ENCODE measurements at places on chromosomes 12 and 14.

- DNase-seq: peak; percentile 49
These were observed 33.9 kb upstream of the NAV3 start for GRCh38 chr12:77796775-77797174.

DNA sequence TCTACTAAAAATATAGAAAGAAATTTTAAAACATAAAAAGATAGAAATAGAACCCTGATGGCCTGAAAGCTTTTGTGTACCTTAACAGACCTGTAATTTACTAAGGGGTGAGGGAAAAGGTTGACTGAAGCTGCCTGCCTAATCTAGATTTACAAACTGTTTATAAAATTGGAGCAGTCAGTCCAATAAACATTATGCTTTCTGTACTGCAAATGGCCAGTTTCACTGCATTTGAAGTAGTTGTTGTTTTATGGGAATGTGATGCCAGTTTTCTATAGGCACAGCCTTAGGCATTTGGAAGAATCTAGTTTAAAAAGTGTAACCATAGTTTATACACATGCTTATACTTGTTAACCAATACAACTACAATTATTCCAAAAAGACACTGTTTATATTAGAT, 19.1 kb downstream of the SIX1 start:
- DNase-seq: no peak

- peak; percentile 69 for DNase-seq
These were observed at the start of gene ERBB3 for GRCh38 chr12:56079723-56080555. Gene ERBB3, plus strand, starts transcription at chr12:56080165. Its CDS starts 136 bp downstream, at chr12:56080301.

- no peak for DNase-seq
These were observed 91.9 kb downstream of the FRMD6 start for GRCh38 chr14:51743588-51744000.

DNA sequence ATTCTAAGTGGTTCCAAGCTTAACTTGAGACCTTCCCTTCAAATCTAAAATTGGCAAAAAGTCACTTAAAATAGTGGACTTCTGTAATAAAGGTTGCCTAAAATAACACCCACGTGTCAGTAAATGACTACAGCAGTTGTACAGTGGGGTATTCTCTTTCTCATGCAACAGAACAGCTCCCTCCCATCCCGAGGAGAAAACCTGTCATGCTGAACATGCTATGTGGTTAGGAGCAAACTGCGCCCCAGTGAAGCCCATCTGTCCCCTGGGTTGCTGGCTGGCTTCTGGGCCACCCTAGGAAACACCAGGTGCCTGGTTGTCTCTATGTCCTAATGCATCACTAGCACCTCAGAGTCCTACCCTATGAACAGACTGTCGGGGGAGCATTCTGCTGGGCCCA, 2.7 kb downstream of the BTBD6 start:
- no peak for DNase-seq

- DNase-seq: peak; percentile 24
These were observed 93.4 kb upstream of the CPM start for GRCh38 chr12:69026336-69026735.

- no peak for DNase-seq
These were observed 102.5 kb upstream of the DIO2 start for GRCh38 chr14:80313806-80314205.

DNA sequence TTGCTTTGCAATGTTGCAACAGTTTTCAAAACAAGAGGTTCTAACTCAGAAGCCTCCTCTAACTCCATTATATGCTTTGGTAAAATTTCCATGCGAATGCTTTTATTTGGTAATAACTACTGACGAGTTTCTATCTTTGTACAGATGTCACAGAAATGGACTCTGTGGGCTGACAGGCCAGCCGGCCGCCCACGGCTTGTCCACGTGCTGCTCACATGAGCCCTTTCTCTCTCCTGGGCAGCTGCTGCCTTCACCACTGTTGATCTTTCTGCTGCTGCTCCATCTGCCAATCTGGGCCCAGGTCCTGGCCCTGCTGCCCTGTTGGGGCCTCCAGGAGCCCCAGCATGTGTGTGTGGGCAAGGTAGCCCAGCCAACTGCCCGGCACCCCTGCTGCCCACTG, 168.2 kb upstream of the TMEM132C start:
- no peak for DNase-seq

- peak; percentile 93 for DNase-seq
These were observed 67.2 kb downstream of the BTG1 start for GRCh38 chr12:92078167-92079053.

DNA sequence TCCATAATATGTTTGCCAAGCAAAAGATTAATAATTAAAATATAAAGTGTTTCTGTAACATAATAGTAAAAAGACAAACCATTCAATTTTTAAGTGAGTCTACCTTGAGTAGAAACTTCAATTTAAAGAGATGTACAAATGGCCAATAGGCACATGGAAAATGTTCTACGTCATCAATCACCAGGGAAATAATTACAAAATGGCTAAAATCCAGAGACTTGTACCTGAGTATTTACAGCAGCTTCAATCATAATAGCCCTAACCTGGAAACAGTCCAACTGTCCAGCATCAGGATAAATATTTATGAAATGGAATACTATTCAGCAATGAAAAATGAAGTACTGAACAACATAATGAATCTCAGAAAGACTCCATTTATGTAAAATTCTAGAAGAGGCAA, 95.5 kb upstream of the FAR2 start:
- no peak for DNase-seq

DNA sequence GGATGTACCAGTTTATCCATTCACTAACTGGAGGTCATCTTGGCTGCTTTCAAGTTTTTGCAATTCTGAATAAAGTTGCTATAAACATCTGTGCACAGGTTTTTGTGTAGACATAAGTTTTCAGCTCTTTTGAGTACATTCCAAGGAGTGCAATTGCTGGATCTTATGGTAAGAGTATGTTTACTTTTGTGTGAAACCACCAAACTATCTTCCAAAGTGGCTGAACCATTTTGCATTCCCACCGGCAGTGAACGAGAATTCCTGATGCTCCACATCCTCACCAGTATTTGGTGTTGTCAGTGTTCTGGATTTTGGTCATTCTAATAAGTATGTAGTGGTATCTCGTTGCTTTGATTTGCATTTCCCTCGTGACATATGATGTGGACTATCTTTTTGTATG, 150.5 kb upstream of the BCL2L14 start:
- no peak for DNase-seq

DNA sequence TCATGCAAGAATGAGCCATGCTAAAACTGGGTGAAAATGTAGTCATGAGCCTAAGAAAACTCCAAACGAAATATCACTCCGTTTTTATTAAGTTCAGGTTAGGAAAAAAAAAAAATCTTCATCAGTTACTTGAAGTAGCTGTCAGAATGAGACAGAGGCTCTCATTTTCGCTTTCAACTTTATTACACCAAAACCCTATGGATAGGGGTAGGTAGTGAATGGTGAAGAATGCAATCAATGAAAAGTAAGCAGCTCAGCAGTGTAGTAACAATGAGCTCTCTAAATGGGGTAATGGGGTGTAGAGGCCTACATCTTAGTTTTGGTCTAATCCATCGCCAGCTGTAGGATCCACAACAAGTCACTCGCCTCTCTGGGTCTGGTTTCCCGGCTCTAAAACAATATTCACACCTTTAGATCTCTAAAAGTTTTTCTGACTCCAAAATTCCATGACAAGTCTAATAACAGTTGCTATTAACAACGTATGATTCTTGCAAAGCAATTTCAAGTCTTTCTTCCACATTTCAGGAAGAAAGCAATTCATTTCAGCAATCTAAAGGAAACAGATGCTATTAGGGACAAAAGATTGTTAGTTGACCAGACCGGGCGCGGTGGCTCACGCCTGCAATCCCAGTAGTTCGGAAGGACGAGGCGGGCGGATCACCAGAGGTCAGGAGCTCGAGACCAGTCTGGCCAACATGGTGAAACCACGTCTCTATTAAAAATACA, 1.7 kb downstream of the BTBD7 start:
- DNase-seq: no peak

GRCh38 chr14:36654794-36655381, 6.8 kb upstream of the PAX9 start:
- DNase-seq: no peak

DNA sequence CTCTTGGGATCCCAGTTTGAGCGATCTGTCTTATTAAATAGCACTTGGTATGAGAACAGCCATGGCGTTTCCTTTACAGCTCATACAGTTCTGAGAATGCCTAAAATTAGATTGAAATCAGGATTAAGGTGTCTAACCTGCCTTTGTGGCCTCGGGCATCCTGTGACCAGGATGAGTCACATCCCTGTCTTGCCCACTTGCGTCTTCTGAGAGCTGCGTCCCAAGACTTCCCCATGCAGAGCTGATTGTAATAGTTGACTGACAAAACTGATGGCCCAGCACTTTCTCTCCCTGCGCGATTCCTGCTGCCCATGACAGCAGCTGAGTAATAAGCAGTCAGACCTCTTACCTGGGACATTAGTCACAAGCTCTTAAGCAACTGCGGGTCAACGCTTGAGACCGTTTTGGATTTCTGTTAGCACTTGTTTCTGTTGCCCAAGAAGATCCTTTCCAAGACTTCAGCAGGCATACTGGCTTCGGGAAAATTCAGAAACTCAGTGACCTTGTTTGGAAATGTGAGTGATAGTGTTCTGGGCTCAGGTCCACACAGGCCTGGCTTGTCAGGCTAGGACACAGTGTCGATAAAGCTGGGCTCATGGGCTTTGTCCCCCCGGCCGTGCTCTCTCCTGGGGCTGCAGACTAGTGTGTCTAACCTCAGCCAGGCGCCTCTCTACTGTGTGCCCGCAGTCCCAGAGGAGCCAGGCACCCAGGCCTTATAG, 169.9 kb upstream of the HIF1A start:
- DNase-seq: peak; percentile 99

DNA sequence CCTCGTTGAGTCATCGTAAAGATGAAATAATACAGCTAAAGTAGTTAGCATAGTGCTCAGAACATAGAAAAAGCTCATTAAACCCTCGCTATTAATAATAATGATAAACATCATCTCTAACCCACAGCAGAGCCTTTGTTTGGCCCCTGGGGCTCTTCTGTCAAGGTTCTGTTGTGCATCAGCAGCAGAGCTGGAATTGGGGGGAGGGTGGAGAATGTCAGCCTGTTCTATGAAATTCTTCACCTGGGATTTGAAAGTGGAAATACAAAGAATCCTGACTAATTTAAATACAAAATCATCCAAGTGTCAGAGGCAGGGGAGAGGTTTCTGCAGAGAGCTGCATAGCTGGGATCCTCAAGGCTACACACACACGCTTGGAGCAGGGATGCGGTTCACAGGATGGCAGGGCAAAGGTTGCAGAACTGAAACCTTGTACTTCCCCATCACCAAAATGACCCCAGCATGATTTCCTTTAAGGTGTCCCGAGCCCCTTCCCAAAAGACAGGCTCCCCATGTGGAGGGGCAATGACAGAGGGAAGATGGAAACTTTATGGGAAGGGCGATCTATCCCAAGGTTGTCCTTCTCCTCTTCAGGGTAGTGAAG, 71.8 kb downstream of the DAD1 start:
- DNase-seq: no peak

DNA sequence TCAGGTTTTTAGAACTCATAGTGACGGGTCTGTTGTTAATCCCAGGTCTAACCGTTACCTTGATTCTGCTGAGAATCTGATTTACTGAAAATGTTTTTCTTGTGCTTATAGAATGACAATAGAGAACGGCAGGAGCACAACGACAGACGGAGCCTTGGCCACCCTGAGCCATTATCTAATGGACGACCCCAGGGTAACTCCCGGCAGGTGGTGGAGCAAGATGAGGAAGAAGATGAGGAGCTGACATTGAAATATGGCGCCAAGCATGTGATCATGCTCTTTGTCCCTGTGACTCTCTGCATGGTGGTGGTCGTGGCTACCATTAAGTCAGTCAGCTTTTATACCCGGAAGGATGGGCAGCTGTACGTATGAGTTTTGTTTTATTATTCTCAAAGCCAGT, 34.4 kb downstream of the PSEN1 start:
- DNase-seq: no peak

GRCh38 chr14:44287858-44288257, 219.2 kb downstream of the FSCB start:
- DNase-seq: no peak

- DNase-seq: no peak
These were observed 74.8 kb upstream of the GSC start for GRCh38 chr14:94844593-94845152.

- DNase-seq: peak; percentile 63
These were observed 33.5 kb downstream of the SLC6A12 start for GRCh38 chr12:180445-180844.

DNA sequence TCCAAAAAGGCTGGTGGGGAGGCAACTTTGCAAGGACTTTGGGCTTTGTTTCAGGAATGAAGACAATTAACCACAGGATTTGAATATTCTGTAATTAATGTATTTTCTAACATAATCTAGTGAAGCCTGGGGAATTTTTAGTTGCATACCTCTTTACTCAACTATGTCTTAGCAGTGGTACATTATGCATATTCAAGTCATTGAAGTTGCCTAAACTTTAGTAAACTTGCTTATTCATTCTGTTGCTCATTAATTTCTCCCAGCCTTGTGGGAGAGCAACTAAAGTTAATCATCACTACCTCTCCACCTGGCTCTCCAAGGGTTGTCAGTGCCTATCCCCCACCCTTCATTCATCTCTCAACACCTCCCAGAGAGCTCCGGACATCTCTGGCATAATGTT, 54.2 kb downstream of the IFNG-AS1 start:
- peak; percentile 95 for DNase-seq

DNA sequence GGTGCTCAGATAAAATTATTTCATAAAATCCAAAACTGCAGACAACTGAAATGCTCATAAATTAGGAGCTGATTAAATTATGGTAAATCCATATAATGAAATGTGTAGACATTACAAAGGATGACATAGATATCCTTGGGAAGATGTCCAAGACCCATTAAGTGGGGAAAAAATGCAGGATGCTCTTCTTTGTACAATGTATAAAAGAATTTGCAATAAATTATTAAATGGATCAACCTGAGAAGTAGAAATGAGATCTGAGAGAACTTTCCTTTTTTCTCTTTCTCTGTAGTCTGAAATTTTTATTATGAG, 336.4 kb upstream of the E2F7 start:
- no peak for DNase-seq

GRCh38 chr12:118055865-118056773, 4.9 kb downstream of the WSB2 start:
- DNase-seq: no peak

- DNase-seq: peak; percentile 87
These were observed at the start of gene CORO1C for GRCh38 chr12:108731105-108731865. Gene CORO1C, minus strand, starts transcription at chr12:108731518. Its CDS starts 30,200 bp downstream, at chr12:108701318.

GRCh38 chr12:96146747-96147146, 47.4 kb upstream of the ELK3 start:
- DNase-seq: no peak

GRCh38 chr12:120930032-120930431, 25.9 kb upstream of the SPPL3 start:
- DNase-seq: no peak

DNA sequence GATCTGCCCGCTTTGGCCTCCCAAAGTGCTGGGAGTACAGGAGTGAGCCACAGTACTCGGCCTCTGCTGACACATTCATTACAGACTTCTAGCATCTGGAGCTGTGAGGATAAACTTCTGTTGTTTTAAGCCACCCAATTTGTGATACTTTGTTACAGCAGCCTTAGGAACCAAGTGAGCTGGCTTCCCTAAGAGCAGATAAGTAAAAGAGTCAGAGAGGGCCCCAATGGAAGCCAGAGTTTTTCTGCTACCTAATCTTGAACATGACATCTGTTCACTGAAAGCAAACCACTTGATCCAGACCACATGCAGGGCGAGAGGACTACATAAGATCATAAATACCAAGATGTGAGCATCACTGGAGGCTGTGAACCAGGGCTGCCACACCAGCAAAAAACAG, 3.7 kb upstream of the MAPKAPK5 start:
- no peak for DNase-seq

Measured in renal cortical epithelial cell (primary cell).